ENCODE measurements at places on chromosomes 1 and 21.

GRCh38 chr1:248625971-248626370, 8.9 kb downstream of the OR2T11 start:
- DNase-seq, result no peak

DNA sequence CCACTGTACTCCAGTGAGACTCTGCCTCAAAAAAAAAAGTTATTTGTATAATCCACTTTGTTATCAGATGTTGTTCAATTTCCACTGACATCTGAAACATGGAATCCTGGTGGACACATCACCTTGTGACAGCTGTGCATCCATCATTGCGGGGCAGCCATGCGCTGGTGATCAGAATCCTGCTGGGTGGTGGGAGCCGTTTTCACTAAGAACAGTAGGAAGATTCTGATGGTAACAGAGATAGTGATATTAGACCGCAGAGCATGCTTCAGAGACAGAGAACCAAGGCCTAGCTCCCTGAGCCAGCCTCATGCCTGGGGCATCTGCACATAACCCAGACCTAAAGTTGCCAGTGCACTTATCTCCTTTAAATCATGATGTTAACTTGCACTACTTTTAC, 3.1 kb upstream of the SPRR3 start:
- no peak for DNase-seq

GRCh38 chr1:233168384-233168783, 127.1 kb downstream of the PCNX2 start:
- peak; percentile 7 for DNase-seq

GRCh38 chr1:198595765-198596164, 43.1 kb upstream of the PTPRC start:
- no peak for DNase-seq

DNA sequence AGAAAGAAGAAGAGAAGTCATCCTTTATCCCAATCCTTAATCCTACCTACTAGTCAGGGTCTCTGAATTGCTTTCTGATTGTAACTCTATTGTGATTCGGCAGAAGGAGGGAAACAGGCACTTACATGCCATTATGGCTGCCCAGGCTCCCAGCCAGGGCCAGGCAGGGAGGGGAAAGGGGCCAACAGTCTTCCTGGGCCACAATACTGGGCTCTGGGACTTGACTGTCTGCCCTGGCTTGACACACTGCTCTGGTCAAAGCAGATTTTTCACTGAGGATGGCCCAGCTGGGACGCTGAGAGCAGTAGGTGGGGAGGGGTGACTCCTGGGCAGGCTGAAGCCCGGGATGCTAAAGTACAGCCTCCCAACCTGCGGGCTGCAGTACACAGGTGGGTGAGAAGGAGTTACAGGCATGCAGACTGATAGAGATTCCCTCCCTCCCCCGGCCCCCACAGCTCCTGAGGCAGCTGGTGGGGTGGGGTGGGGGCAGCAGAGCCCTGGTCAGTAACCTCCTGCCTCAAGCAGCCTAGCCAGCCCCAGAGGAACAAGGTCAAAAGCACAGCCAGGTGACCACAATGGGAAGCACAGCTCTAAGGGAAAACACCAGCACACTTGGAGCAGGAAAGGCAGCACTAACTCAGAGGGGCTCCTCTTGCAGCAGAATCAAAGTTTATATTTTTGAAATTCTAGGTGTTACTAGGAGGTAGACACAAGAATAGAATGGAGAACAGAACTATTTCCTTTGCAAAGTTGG, 25.3 kb downstream of the KCND3 start:
- no peak for DNase-seq

DNA sequence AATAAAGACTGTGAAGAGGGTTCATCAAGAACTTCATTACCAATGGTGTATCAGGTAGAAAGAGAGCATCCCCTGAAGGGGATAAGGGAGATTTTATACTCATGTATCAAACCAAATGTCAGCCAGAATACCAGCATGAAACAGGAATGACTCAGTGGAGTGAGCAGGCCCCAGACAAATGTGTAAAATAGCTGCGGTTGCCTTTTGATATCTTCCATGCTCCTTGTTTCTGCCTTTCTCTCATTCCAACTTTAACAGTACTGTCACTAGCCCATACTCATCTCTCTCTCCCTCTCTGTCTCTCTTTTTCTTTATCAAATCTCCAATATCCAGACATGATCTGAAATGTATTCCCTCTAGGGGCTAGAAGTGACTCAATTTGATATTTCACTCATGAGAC, 47.8 kb downstream of the GPR88 start:
- peak; percentile 66 for DNase-seq

- peak; percentile 71 for DNase-seq
Measured at GRCh38 chr1:89974696-89975470, 20.0 kb upstream of the ZNF326 start.

DNA sequence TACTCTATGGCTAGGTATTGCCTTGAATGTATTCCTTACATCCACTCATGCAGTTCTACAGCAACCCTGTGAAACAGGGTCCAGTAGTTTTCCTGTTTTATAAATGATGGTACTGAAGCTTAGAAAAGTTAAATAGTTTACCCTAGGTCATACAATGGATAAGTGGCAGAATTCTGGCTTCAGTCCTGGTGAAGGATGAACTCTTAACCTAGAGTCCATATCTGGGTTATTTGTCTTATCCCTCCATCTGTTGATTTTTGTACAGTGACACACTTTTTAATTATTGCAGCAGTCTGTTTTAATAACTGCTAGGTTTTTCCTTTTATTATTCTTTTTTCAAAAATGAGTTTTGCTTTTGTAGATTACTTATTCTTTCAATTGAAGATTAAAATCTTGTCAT, 263.9 kb downstream of the DNM3 start:
- no peak for DNase-seq

DNA sequence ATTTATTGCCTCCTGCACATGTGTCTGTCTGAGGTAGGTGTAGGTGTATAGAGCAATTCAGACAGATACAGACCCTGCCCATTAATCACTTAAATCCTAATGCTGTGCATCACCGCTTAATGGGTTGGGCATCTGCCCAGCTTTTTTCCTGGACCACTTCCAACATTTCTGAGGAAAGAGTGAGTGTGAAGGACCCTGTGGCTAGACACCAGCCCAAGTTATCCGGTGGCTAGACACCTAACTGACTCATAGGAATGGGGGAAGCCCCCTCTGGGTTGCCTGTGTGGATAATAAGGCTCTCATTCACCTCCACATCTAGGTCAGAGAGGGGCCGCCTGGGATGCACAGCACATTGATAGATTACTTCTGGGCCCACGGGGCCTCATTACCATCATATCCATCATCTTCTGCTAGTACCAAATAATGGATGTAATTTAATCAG, 121.1 kb upstream of the RAVER2 start:
- peak; percentile 86 for DNase-seq

DNA sequence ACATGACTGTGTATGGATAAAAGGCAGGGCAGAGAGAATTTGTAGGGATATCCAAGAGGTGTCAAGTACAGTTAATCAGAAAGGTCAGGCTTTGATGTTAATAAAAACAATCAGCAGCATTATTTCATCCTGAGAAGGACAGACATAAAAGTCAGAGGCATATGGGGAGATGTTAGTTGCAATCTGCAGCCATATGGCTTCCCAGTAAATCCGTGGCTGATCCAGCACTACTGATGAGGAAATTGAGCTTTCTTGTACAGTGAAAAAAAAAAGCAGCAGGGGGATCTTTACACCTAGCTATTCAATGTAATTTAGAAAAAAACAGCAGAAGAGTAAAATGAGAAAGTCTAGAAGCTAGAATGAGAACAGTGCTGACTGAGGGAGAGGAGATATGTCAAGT, 2.2 kb upstream of the SPRR1B start:
- no peak for DNase-seq

- no peak for DNase-seq
Measured at GRCh38 chr1:186091222-186091720, 283.8 kb downstream of the TPR start.

- peak; percentile 73 for DNase-seq
Measured at GRCh38 chr21:28423521-28424190, 569.0 kb downstream of the LTN1 start.

GRCh38 chr1:98058676-98059075, 137.8 kb upstream of the DPYD start:
- DNase-seq, result no peak

GRCh38 chr1:53559854-53560580, 100.8 kb downstream of the DMRTB1 start:
- DNase-seq, result no peak

DNA sequence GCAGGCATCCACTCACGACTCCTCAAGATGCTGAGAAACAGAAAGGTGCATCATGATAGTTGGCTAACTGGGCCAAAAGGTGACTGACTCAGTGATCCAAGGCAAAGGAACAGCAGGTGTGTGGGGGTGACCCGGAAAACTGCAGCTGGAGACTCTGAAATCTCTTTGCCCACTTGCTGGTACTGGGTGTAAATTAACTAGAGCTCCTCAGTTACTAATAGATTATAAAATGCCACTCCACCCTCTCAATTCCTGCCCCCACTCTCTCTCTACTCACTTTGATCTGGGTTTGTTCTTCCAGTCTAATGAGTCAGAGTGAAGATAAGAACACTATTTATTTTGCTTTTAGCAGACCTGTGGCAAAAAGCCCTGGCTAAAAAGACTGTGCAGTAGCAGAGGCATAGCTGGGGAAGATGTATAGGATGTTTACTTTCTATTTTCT, 7.2 kb upstream of the PIGC start:
- DNase-seq, result peak; percentile 8

- no peak for DNase-seq
Measured at GRCh38 chr21:16243396-16243795, 513.6 kb downstream of the USP25 start.

DNA sequence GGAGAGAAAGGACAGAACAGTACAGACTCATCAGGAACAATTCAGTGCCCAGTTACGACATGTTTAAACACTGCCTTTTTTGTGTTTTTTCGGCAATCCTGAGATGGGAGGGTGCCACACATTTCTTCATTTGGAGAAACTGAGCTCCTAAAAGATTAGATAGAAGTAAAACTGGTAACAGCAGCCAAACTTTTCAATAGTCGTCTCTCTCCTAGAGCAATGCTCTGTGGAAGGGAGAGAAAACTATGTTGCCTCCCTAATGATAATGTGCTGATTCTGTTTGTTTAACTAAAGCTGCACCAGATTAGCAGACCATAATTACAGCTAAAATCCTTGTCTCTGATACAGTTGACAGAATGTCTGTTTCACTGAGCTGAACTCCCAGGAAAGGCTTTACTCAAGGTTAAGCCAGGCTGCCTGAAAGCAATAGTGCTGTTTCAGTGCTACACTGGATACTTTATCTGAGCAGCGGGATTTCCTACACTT, 76.2 kb upstream of the CXADR start:
- DNase-seq, result no peak

GRCh38 chr1:202616355-202616915, 93.8 kb downstream of the SYT2 start:
- no peak for DNase-seq

DNA sequence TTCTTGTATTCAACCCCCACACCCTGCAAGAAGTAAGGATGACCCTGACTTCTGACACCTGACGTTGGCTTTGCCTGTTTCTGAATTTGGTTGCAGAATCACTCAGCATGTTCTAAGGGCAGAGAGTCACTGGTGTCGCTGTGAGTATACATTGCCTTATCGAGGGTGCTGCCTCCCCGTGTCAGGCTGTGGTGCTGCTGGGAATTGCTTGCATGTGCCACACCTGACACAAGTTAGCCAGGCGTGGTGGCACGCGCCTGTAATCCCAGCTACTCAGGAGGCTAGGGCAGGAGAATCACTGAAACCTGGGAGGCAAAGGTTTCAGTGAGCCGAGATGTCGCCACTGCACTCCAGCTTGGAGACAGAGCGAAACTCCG, 45.9 kb downstream of the WDR4 start:
- DNase-seq, result no peak

- DNase-seq, result no peak
Measured at GRCh38 chr1:188582911-188583532, 1754.3 kb downstream of the PLA2G4A start.

DNA sequence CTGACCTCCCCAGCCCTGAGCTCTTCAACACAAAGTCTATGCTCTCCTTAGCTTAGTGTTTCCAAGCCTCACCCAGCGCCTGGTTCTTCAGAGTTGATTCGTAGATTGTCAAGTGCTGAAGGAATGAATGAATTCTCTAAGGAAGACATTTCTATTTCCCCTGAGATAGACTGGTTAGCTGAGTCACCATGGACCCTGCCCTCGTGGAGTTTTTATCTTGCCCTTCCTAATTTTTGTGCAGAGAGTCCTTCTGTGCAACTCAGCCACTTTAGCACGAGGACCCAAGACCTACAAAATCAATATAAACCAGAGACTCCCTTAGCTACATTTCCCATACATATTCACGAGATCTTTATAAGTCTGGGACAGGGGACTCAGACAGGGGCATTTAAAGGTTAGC, 2.6 kb upstream of the CD244 start:
- no peak for DNase-seq

- no peak for DNase-seq
Measured at GRCh38 chr21:40768056-40768455, 78.9 kb downstream of the DSCAM start.

DNA sequence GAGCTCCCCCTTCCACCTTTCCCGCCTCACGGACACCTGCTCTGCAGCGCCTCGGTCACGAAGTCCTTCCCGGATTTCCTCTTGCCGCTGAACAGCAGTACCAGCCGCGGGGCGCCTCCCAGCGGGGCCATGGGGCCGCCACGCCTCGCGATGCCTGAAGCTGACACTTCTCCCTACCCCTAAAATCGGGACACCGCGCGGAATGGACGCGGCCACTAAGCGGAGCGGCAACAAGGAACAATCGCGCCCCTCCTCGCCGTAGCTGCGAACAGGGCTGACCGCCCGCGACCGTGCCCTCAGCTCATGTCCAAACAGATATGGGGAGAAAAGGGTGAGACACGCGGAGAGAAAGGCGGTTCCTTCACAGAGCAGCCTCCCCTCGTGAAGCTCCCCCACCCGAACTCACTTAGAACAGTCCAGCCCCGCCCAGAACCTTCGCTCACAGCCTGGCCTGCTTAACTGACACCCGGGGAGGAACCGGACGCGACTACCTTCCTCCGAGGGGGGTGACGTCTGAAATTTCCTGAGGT, at the start of gene PMVK:
Gene PMVK (minus strand): TSS at position 165 of the 530 bp plus-strand sequence. CDS start 34 bp downstream, at position 131.
- peak; percentile 97 for DNase-seq

GRCh38 chr1:11501491-11501897, 22.5 kb downstream of the DISP3 start:
- DNase-seq, result peak; percentile 14
